ENCODE measurements at places on chromosomes 16 and 17.
A peak's percentile ranks its signal among the peaks of the same experiment; 100 is the strongest.

DNA sequence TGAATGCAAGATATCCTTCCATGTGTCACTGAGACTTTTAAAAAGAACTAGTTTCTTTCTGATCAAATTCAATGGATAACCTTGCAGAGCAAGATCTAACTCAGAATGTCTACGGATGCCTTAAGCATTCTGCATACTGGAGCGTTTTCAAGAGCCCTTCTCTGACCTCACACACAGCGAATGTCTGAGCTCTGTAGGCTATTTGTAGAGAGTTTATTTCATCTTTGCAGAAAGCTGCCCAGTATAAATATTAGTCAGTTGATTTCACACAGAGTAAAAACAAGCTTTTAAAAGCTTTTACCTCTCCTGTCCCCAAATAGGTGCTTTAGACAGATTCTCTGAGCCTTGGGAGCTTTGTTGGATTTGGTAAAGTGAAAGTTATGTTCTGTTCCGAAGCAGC lies 165.0 kb downstream of the RBFOX1 start:
- no peak for DNase-seq

GRCh38 chr17:43591001-43591400 lies 44.9 kb upstream of the ETV4 start:
- no peak for DNase-seq

DNA sequence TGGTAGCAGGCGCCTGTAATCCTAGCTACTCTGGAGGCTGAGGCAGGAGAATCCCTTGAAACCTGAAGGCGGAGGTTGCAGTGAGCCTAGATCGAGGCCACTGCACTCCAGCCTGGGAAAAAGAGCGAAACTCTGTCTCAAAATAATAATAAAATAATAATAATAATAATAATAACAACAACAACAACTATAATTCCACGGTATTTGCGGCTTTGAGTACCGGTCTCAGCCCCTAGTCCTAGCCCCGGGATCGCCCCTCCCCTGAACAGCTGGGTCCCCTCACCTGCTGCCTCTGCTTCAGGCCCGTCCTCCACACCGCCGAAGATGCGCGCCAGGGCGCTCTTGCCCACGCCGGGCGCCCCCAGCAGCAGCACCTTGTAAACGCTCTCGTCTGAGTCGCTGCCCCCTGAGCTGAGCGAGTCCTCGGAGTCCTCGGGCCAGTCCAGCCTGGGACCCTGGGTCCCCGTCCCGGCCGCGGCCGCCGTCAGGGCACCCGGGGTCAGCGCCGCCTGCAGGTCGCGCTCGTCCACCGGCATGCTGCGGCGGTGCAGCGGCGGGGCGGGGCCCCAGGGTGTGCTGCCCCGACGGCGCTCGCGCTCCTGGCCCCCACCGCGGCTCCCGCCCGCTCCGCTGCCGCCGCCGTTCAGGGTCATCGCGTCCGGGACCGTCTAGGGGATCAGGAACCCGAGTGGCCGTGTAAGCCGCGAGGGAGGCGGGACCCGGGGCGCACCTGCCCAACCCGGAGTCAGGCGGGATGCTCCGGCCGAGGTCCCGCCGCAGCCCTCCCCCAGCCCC lies 611 bp downstream of the RRAD start:
- DNase-seq: peak; percentile 21

- peak; percentile 52 for DNase-seq
Measured at GRCh38 chr17:76240461-76241203, at the start of gene RNF157. TSS of gene RNF157 (minus strand) at chr17:76240493. CDS start at chr17:76240240, 253 bp downstream.

DNA sequence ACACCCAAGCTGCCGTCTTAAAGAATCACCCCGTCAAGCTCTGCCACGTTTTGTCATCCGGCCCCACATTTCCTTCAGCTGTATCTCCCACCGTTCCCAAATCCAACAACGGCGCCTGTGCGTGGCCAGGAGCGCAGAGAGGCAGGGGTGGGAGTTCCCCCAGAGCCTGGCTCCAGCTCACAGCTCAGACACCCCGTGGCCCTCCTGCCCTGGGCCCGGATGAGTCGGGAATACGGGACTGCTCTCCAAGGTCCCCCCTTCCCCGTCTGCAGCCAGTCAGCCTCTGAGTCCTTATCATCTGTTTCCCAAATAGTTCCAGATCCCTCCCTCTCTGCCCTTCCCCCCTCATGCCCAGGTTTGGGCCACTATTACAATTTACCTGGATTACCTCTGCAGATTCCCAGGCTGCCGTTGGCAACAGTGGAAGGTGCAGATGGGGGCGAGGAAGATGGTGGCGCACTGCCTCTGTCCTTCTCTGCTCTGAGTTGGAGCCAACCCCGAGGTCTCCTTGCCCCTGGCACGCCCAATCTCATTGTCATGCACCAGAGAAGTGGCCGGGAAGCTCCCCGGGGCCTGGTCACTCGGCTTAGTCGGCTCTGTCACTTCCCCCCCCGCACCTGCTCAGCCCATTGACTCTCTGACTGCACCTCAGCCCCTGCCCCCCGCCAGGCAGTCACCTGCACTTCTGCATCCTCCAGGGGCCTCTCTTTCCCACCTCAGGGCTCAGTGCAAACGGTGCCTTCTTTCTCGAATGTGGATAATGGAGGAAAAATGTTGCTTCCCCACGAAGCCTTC lies 18.3 kb upstream of the RPTOR start:
- no peak for DNase-seq

- no peak for DNase-seq
Measured at GRCh38 chr17:57739402-57740234, 5.5 kb downstream of the CCDC182 start.

- no peak for DNase-seq
Measured at GRCh38 chr16:588639-588888, 1.3 kb upstream of the RAB40C start.

DNA sequence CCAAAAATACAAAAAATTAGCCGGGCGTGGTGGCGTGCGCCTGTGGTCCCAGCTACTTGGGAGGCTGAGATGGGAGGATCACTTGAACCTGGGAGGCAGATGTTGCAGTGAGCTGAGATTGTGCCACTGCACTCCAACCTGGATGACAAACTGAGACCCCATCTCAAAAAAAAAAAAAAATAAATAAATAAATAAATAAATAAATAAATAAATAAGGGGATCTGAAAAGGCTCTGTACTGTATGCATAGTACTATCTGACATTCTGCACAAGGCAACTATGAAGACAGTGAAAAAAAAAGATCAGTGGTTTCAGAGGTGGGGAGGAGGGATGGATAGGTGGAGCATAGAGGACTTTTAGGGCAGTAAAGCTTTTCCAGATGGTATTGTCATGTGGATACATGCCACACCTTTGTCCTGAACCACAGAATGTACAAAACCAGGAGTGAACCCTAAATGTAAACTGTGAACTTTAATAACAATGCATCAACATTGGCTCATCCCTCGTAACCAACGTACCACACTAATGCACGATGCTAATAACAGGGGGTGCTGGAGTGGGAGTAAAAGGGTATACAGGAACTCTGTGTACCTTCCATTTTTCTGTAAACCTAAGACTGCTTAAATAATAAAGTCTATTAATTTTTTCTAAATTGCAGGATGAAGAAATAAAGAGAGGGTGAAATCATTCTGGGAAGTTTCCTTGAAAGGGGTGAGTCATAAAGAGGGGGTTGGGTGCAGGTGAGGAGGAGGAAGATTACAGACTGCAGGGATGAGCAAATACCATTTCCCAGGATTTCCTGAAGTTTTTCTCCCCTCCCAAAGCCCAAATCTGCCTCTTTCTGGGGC lies 155.8 kb upstream of the SDK2 start:
- no peak for DNase-seq

DNA sequence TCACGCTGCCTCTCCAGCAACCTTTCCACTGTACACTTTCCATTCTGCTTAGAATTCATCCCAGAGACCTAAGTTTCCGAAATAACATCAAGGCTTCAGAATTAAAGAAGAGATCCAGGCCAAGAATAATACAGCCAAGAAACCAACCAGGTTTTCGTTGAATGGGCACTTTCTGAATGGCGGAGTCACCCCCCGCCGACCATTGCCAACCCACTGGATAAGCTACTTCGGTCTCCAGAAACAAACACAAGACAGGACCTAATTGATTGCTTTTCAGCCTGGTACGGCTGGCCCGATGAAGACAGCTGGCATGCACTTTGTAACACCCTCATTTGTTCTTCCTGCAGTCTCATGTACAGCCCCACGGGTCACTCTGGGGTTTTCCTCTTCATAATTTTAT lies 308.1 kb upstream of the ZFHX3 start:
- DNase-seq: no peak

DNA sequence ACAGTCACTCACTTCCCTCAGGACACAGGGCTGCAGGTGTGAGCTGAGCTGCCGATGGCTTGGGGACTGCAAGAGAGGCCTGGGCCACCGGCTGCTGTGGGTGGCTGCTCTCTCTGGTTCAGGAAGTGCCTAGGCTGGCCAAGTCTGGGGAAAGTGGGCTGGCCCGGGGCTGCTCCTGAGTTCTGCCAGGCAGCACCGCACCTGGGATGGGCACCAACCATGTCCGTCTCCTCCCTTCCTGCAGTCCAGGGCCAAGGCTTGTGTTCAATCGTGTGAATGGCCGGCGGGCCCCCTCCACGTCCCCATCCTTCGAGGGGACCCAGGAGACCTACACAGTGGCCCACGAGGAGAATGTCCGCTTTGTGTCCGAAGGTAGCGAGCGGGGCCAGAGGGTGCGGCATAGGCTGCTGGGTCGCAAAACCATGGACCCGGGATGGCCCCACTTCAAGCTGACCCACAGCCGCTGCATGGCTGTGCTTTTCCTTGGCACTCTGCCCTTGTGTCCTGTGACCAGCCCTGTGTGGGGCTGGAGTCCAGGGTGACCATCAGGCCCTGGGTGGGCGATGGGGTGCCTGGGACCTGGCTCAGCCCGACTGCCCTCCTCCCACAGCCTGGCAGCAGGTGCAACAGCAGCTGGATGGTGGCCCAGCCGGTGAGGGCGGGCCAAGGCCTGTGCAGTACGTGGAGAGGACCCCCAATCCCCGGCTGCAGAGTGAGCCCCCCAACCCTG lies 1.8 kb upstream of the WDR90 start:
- no peak for DNase-seq

GRCh38 chr16:47309581-47310312 lies 151.1 kb downstream of the ITFG1 start:
- DNase-seq: no peak

GRCh38 chr17:13568582-13569397 lies 32.9 kb downstream of the HS3ST3A1 start:
- DNase-seq: no peak

DNA sequence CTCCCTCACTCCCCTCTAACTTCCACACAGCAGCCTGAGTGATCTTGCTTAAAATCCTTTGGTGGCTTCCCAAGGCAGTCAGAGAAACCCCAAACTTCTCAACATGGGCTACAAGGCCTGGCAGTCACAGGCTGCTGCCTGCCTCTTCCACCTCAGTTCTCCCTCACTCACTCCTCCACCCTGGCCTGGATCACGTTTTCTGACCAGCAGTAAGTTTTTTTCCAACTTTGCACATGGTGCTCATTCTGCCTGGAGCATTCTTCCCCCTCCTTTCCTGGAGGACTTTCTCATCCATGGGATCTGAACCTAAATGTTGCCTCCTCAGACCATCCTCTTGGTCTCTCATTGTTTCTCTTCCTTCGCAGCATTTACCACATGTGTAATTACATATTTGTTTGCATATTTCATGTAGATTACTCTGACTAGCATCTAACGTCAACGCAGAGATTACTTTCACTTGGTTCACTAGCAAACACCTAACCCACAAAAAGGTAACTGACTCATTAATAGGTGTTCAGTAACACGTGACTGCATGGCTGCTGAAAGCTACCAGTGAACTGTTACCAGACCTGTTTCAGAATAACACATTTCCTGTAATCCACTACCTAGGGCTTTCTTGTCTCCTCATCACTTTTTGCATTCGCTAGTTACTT lies 17.1 kb downstream of the GNA13 start:
- DNase-seq: no peak

- DNase-seq: no peak
Measured at GRCh38 chr17:56314026-56314425, 160.8 kb downstream of the ANKFN1 start.

- no peak for DNase-seq
Measured at GRCh38 chr16:80544326-80544725, 3.5 kb downstream of the DYNLRB2 start.

GRCh38 chr16:17084130-17084529 lies 386.6 kb downstream of the XYLT1 start:
- DNase-seq: no peak

- no peak for DNase-seq
Measured at GRCh38 chr16:3696425-3697218, 20.7 kb downstream of the TRAP1 start.

GRCh38 chr17:81402981-81403467 lies 7.8 kb downstream of the BAHCC1 start:
- no peak for DNase-seq

- DNase-seq: no peak
Measured at GRCh38 chr17:16358394-16358793, 5.1 kb upstream of the CENPV start.

GRCh38 chr17:50036455-50037261 lies 19.3 kb upstream of the ITGA3 start:
- no peak for DNase-seq

DNA sequence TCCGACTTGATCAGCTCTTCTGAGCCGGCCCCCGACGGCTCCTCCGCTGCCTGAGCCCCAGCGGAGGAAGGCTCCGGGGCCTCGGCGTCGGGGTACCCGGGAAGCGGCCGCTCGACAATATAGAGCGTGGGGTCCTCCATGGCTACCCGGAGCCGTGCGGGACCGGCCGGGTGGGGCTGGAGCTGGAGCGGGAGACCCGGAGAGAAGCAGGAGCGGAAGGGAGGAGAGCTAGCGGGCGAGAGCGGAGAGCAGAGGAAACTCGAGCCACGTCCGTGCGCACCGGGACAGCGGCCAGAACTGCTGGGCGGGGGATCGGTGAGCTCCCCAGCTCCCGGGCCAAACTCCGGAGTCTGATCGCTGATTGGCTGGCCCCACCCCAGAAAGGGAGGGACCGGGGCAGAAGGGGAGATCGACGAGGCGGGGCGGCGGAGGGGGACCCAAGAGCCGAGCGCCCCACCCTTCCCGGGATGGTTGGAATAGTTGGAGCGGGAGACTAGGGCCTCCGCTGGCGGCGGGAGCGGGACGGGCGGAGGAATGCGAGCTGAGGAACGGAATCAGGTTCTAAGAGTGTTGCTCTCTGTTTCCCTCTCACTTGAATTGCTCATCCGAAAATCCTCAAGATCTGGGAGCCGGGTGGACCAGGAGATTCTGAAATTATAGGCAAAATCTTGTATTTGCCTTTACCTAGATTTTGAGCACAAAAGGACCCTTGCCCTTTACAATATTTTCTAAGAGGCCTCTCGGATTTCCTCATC lies at the start of gene CAVIN1:
CAVIN1 (minus strand) TSS at position 299 of the 755 bp plus-strand sequence; CDS start at position 140, 159 bp downstream.
- no peak for DNase-seq

- DNase-seq: no peak
Measured at GRCh38 chr17:40041196-40041595, 13.0 kb downstream of the MED24 start.
